NCI-H1694 (cell line): ENCODE measurements at places on chromosomes 7 and 10.

- no peak for DNase-seq
Measured at GRCh38 chr7:33649476-33650441, 255.6 kb upstream of the BMPER start.

DNA sequence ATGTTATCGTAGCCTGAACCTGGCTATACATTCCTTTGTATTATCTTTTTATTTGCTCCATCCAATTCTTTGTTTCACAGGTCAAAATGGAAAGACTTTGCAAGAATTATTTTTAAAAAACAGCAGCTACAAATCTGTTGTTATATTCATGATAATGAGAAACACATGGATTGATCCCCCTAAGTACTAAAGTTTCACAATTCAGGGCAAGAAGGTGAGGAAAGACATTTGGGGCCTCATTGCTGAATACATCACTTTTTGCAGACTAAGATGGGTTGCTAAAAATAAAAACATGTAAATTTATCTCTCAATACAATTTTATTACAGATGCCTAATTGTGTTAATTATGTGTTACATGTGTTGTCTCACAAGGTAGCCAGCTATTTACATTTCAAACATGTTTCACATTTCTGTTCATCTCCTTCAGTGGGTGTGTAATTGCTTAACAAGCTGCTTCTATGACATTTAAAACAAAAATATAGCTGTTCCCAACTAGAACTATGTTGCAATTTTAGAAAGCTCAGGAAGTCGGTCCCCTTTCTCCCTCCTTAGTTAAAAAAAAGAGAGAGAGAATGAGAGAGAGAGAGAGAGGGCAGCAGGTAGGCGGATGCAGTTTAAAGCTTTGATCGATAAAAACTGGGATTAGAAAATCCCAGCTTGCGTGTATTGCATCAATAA lies 606.3 kb upstream of the FZD8 start:
- DNase-seq = no peak

- peak; percentile 49 for DNase-seq
Measured at GRCh38 chr10:100303724-100304319, 17.3 kb upstream of the BLOC1S2 start.

- no peak for DNase-seq
Measured at GRCh38 chr10:20257422-20257821, 441.2 kb downstream of the PLXDC2 start.

DNA sequence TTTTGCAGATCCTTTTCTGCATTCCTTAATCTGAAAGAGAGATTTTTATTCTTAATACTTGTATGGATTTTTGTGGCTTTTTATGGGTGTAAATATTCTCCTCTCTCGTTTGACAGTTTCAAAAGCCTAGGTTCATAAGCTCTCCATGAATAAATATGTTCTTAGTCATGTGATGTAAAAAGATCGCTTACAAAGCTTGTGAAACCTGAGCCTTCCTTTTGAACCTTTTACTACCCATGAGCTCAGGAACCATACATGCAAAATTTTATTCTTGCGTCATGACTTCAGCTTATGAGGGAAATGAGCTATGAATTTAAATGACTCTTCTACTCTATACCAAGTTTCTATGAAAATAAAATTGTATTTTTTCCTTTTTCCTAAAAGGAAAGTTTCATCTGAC lies 98.7 kb downstream of the POLL start:
- no peak for DNase-seq

DNA sequence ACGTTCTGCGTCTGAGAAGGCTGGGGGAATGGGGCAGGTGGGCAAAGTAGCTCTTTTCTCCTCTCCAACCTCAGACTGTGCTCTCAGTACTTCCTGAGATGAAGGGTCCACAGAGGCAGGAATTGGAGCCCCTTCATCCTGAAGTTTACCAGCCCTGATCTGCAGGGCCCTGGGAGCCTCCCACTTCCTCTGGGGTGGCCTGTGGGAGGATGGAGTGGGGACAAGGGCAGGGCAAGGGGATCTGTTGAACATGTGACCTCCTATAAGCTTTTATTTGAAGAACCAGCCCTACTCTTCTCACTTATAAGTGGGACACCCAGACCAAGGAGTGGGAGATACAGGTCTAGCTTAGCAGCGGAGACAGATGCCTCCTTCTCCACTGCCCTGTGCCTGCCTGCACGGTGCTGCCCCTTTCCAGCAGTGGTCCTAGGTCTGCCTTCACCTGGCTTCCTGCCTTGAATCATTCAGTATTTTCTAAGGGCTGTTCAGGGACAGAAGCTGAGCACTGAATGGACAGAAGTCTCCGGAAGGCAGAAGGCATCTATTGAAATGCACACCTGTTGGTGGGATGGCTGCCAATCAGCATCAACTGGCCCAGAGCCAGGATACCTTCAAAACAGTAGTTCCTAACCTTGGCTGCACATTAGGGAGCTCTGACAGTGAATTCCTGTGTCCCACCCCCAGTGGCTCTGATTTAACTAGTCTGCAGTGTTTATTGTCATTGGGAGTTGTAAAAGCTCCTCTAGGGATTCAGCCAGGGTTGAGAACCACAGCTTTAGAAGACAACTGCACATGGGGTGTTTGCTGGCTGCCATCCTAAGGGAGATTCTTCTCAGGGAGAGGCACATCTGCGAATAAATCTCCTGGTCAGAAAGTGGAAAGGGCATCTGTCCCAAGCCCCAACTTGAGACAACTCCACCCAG lies 2.7 kb upstream of the ARHGAP22 start:
- DNase-seq = no peak
